NCI-H146 (cell line): ENCODE measurements at places on chromosomes 1 and 21.

- no peak for DNase-seq
Measured at GRCh38 chr1:193680247-193680923, 494.0 kb upstream of the B3GALT2 start.

GRCh38 chr1:29719253-29719652, 482.9 kb downstream of the PTPRU start:
- no peak for DNase-seq

DNA sequence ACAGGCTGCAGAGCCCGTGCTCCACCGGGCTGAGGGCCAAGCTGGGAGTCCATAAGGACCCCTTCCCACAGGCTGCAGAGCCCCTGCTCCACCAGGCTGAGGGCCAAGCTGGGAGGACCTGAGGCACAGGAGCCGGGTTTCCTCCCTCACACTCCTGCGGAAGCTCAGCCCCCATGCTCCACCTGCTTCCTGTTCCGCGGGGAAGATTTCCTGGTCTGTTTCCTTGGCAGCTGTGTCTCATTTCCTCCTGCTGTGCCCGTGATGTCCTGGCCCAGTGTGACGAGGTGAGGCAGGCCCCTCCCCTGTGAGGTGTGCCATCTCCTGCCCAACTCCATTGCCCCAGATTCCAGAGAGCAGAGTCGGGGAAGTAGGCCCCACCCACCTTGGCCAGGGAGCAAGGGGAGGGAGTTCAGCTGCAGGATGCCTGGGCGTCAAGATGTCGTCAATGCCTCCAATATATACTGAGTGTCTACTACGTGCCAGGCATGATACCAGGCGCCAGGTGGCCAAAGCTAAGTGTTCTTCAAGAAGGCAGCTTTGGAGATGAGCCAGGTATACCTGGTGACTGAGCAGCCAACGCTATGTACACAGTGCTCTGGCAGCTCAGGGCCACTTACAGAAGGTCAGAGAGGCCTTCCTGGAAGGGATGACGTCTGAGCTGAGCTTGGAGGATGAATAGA, 58.8 kb downstream of the NAV1 start:
- DNase-seq: no peak

GRCh38 chr1:202160377-202160940, at the start of gene PTPN7:
Gene PTPN7, minus strand, starts transcription at chr1:202160602. Its CDS starts 1,200 bp downstream, at chr1:202159402.
- DNase-seq: no peak

GRCh38 chr1:1358433-1359271, at the start of gene MXRA8:
Gene MXRA8, minus strand, starts transcription at chr1:1358555. Its CDS starts 51 bp downstream, at chr1:1358504.
- no peak for DNase-seq

- DNase-seq: no peak
Measured at GRCh38 chr1:233320023-233320422, 7.5 kb upstream of the MAP3K21 start.

- peak; percentile 95 for DNase-seq
Measured at GRCh38 chr1:248906009-248906752, at the start of gene PGBD2. Gene PGBD2, plus strand, starts transcription at chr1:248906235. Its CDS starts 7,628 bp downstream, at chr1:248913863.

GRCh38 chr21:44907966-44908895, 12.5 kb downstream of the ITGB2 start:
- no peak for DNase-seq

DNA sequence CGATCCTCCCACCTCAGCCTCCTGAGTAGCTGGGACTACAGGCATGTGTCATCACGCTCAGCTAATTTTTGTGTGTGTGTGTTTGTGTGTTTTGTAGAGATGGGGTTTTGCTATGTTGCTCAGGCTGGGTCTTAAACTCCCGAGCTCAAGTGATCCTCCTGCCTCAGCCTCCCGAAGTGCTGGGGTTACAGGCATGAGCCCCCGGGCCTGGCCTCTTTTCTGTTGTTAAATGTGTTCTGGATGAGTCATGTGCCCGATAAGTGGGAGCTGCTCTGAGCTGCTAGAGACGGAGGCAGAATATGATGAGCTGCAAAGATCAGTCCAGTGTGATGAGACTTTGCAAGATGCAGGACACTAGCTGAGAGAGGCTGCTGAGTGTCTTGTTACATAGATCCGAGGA, 75.5 kb downstream of the VPS13D start:
- no peak for DNase-seq
